ENCODE measurements at places on chromosomes 12 and 14.
A peak's percentile ranks its signal among the peaks of the same experiment; 100 is the strongest.

- DNase-seq = peak; percentile 5
These were observed 32.7 kb downstream of the MED6 start for GRCh38 chr14:70567791-70568190.

GRCh38 chr12:78792052-78792698, 72.4 kb upstream of the SYT1 start:
- DNase-seq = no peak

- no peak for DNase-seq
These were observed 44.8 kb downstream of the RHOJ start for GRCh38 chr14:63249092-63249491.

DNA sequence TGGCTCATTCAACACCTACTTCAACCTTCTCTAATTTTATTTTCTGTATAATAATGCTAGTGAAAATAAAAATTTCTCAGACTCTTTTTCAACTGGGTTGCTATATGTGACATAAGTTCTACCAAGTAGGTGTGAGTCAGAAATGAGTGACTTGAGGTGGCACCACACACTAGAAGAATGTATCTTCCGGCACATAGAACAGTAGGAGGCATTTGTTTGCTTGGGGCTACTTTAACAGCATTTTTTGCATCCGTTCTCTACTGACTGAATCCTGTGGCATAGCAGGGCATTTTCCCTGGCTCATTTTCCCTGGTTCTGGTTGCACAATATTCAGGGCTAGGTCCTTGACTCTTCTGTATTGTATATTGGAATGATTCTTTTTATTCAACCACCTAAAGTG, 194.0 kb upstream of the SLC16A7 start:
- no peak for DNase-seq

GRCh38 chr12:115672086-115672485, 605.4 kb downstream of the MED13L start:
- DNase-seq = no peak

GRCh38 chr12:19248929-19249602, 119.5 kb downstream of the PLEKHA5 start:
- no peak for DNase-seq

Data from CD4-positive, alpha-beta T cell treated with Interleukin-12 subunit alpha and Interleukin-12 subunit beta, for 1 hour (primary cell).